KBM-7 (cell line): ENCODE measurements at places on chromosomes 3 and 15.

DNA sequence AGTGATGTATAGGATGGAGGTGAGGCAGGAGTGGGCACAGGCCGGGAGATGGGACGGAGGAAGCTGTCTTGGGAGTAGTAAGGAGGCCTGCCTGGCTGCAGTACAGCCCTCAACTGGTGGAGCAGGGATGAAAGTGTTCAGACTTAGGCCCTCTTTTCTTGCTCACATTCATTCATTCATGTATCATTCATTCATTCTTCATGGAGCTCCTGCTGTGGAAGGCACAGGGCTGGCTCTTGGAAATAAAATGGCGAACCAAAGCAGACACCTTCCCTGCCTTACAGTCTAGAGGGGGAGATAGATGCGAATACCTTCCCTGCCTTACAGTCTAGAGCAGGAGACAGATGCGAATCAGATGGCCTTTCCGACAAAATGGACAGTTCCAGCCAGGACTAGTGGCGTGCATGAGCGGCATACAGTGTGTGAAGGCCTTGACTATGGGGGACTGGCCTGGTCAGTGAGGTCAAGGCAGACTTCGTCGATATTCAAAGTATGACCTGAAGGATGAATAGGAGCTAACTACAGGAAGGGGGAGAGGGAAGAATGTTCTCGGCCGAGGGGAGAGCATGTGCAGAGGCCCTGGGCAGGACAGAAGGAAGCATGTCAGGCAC is 143.2 kb upstream of the TLE3 start:
- DNase-seq: no peak

GRCh38 chr3:118782755-118783202 is 251.9 kb downstream of the IGSF11 start:
- no peak for DNase-seq

DNA sequence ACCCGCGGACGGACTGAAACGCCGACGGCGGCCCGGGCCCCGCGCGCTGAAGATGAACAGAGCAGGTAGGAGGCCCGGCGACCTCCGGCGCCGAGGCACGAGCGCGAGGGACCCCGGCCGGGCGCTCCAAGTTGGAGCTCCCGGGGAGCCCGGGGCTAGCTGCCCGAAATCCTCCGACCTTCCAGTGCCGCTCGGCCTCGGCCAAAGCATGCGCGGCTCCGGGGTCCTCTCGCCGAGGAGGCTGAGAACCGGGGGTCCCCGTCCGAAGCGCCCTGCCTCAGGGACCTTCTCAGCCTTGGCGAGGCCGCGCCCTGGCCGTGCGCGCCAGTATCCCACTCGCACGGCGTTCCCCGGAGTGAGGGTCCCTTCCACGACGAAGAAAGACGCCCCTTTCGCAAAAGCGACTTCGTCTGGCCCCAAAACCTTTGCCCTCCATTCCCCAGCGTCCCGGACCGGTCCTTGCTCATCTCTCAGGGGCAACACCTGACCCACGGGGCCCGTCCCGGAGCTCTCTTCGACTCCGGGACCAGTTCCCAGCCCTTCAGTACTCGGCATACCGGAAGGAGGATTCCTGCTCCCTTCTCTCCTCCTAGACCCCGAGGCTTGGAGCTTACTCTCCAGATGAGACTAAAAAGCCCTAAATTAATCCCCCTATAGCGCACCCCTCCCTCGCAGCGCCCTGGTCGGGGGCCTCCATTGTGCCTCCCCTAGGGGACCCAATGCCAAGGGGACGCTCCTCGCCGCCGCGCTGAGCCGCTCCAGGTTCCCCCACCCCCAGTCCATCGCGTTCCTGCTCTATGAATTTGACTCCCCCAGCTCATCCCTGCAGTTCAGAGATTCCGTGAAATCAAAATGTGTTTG is 7.7 kb upstream of the FGD5 start:
- no peak for DNase-seq

GRCh38 chr3:50350213-50350526 is 405 bp downstream of the NPRL2 start:
- DNase-seq: no peak

DNA sequence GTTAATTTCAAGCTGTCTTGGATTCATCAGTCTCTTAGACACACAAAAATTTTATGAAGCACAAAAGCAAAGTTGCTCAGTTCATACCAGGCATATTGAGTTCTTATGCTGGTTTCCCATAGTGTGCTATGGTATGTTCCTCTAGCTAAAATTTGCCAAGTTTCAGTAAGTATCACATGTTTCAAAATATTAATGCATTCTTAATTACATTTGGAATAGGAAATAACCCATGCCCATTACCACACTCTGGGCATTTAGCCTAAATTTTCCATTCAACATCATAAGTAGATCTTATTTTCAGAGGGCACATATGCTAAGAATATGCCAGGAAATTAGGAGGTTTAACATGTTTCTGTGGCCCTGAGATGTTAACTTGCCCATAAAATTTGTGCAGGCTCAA is 289.9 kb downstream of the SHOX2 start:
- no peak for DNase-seq

DNA sequence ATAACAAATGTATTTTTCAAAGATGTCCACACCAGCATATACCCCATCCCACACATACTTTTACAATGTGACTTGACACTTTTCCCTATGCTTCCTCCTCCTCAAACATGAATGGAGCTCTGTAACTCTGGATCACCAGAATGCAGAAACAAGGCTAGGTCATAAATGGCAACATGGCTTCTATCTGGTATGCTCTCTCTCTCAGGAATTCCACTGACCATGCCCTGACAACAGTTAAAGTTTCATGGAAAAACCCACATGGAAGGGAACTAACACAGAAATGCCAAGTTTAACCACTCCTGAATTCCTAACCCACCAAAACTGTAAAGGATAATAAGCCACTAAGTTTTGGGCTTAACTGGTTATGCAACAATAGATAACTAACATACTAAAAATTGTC is 19.9 kb downstream of the MYO9A start:
- no peak for DNase-seq
